ENCODE measurements at places on chromosomes 11 and 22.

- DNase-seq: no peak
These were observed 23.8 kb downstream of the FSHB start for GRCh38 chr11:30254307-30255298.

DNA sequence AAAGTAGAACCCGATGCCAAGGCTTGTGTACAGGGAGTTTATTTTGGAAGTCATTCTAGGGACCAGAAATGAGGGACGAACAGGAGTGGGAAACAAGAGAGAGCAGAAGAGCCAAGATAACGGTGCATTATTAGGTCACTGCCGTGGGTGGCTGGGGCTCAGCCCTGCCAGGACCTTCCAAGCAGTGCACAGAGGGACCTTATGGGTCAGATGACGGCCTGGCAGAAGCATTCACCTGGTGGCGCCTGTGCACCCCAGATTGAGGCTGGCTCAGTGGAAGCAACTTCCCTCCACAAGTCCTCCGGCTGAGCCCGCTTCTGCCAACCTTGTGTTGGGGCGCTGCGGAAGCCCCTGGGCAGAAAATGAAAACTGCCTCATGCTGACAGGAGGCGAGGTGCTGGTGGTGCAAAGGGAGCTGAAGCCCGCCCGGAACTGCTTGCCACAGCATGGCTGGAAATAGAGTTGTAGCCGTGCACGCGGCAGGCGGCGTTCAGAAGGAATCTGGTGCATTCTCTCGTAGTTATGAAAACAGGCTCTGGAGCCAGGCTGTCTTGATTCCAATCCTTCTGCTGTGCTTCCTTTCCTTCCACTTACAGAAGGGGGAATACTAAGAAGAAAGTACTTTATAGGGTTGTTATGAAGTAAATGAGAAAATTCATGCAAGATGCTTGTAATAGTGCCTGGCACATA lies 22.2 kb upstream of the TP53I11 start:
- no peak for DNase-seq

- no peak for DNase-seq
These were observed 134.5 kb downstream of the ADAMTS15 start for GRCh38 chr11:130582981-130583380.

DNA sequence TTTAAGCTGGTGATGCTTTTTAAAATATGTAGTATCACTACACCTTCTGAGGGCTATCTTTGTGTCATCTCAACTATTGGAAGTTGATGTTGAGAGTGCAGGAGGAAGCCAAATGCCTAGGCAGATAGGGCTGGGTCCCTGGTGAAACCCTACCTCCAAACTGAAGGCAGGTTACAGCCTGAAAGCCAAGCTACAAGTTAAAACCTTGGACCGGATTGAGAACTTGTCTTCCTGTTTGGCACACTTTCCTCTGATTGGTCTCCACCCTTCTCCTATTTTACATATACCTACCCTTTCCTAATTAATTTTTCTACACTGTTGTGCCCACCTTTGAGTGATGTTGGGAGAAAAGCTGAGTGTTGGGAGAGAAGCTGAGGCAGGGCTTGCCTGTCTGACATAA lies 287.8 kb upstream of the CNTN5 start:
- no peak for DNase-seq

DNA sequence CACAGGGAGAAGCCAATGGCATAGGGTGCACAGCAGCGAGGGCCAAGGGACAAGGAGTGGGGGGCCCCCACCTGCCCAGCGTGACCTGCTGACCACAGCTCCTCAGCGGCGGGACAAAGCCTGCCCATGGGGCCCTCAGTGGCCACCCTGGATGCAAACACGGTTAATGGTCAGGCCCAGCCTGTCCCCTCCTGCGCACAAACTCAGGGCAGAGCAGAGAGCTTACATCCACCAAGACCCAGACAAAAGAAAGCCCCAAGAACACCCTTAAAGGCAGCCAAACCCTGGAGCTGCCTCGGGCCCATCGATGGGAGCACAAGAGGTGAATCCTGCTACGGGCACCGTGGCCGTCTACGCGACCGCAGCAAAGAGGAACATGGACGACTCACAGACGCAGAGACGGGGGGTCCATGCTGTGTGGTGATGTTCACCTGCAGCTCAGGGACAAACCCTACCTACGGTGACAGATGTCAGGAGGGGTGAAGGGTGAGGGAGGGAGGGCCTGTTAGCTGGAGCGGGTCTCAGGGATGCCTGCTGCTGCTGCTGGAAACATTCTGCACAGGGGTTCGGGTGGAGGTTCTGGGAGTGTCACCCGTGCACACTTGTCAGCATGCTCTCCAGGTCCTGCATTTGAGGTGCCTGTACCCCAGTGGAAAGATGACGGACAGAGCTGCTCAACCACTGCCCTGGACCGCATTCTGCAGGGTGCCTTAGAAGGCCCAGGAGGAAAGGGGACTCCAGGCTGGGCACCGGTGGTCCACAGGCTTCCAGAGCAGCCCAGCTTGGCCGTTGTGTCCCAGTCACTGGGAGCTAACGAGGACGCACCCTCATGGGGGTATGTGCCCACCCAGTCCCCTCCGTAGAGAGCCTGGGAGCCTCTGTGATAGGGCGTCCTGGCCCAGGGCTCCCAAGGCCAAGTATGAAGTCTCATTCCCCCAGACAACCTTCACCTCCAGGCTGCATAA lies 11.6 kb downstream of the ASCL2 start:
- no peak for DNase-seq

- no peak for DNase-seq
These were observed 1.9 kb downstream of the NLRP6 start for GRCh38 chr11:279966-280705.

DNA sequence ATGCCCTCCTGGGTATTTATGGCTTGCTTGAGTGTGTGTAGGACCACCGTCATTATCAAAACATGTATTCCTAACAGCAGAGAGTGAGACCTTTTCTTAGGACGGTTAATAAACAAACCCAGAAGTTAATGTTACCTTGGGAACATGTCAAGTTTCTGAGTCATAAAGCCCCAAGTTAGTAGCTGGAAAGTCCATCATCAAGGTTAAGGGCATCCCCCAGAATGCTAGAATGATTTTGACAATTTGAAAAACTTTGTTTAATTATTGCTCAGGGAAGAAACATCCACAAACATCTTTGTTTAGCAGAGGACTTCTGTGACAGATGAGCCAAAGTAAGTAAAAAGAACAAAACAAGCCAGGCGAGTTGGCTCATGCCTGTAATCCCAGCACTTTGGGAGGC lies 20.0 kb downstream of the CAVIN3 start:
- DNase-seq: no peak

- DNase-seq: no peak
These were observed 2.9 kb upstream of the APOL3 start for GRCh38 chr22:36163497-36163896.

GRCh38 chr11:3939211-3939610 lies 83.7 kb downstream of the STIM1 start:
- no peak for DNase-seq

DNA sequence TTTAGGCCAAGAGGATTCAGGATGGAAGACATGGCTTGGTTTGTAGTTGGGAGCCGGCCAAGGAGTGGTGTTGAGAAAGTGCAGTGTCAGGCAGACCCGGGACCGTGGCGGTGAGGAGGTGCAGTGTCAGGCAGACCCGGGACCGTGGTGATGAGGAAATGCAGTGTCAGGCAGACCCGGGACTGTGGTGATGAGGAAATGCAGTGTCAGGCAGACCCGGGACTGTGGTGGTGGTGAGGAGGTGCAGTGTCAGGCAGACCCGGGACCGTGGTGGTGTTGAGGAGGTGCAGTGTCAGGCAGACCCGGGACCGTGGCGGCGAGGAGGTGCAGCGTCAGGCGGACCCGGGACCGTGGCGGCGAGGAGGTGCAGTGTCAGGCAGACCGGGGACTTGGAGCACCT lies 59.7 kb downstream of the LRP5 start:
- DNase-seq: no peak

- no peak for DNase-seq
These were observed 348.3 kb upstream of the B3GAT1 start for GRCh38 chr11:134760299-134760698.

GRCh38 chr11:107665018-107665417 lies 46.8 kb downstream of the SLN start:
- no peak for DNase-seq

- no peak for DNase-seq
These were observed 471.1 kb upstream of the KIRREL3 start for GRCh38 chr11:127471662-127472061.

GRCh38 chr22:38398609-38399461 lies 56.2 kb downstream of the KCNJ4 start:
- DNase-seq: peak; percentile 82

DNA sequence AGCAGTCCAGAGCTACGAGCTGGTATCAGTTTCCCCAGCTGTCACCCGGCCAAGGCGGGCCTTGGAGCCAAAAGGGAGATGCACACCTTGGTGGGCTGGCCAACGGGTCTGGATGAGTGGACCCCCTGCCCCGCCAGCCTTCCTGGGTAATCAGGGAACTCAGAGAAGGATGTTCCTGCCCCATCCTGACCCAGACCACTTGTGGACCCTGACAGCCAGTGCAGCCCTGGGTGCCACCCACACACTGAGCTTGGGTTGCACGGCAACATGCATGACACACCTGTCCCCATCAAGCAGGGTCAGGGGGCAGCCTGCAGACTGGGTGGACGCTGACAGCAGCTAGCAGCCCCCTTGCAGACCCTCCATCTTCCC lies 8.6 kb downstream of the SLC25A1 start:
- no peak for DNase-seq

- DNase-seq: no peak
These were observed 6.5 kb downstream of the OR52M1 start for GRCh38 chr11:4551346-4551979.

DNA sequence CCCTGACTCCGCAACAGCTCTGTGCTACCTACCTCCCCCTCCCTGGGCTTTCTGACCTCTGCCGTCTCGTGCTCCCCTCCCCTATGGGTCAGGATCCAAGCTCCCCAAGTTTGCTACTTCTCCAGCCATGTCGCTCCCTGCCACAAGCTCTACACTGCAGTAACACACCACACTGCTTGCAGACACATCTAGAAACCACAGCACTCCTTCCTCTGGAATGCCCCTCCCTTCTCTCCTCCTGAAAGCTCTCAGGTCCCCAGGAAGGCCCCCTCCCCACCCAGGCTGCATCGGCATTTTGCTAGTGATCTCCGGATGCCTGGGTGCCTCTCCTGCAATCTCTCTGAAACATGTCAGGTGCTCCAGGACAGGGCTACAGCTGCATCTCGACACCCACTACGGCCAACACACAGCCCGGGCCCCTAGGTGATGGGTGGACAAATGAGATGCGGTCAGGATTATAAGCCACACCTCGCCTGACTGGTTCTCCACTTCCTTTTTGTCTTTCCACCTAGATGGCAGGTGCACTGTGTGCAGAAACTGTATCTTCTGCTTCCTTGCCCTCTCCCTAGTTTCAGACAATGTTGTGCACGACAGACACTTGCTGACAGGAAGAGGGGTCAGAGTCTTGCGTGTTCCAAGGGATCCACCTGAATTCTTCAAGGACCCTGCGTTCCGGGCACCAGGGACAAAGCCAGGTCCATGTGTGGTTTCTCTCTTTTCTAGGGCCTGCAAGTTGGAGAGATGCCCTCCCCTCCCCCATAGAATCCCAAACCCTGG lies 22.9 kb downstream of the RPUSD4 start:
- DNase-seq: no peak

GRCh38 chr11:130208241-130209127 lies 48.9 kb downstream of the ST14 start:
- DNase-seq: no peak

GRCh38 chr11:108891143-108891542 lies 226.3 kb downstream of the DDX10 start:
- no peak for DNase-seq

DNA sequence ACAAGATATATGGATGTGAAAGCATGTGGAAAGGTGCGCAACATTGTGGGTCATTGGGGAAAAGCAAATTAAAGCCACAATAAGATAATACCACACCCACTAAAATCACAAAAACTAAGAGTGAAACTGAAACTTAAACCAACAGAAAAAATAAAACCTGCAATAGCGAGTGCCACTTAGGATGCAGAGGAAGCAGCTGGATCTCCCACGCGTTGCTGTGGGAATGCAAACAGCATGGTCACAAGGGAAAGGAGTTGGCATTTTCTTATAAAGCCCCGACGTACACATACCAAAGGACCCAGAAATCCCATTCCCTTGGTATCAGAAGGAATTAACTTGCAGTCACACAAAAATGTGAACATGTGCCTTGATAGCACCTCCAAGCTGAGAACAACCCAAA lies 712.0 kb downstream of the TBC1D22A start:
- DNase-seq: peak; percentile 30

- no peak for DNase-seq
These were observed 47.6 kb upstream of the TEAD1 start for GRCh38 chr11:12626616-12627015.

GRCh38 chr11:2826679-2827056 lies 58.9 kb downstream of the CDKN1C start:
- no peak for DNase-seq

DNA sequence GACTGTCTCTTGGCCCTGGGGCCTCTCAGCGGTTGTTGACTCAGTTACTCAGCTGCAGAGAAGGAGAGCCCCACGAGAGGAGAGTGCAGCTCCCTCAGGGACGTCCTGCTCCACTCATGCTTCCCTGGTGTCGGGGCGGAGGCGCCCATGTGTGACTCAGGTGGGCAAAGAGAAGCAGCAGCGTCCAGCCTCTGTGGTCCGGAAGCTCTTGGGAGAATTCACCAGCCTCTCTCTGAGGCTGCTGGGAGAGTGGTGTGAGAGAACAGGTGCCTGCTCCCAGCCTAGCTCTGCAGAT lies 25.7 kb downstream of the GLB1L2 start:
- DNase-seq: no peak

GRCh38 chr22:23110190-23110921 lies 31.4 kb downstream of the RSPH14 start:
- peak; percentile 90 for DNase-seq

DNA sequence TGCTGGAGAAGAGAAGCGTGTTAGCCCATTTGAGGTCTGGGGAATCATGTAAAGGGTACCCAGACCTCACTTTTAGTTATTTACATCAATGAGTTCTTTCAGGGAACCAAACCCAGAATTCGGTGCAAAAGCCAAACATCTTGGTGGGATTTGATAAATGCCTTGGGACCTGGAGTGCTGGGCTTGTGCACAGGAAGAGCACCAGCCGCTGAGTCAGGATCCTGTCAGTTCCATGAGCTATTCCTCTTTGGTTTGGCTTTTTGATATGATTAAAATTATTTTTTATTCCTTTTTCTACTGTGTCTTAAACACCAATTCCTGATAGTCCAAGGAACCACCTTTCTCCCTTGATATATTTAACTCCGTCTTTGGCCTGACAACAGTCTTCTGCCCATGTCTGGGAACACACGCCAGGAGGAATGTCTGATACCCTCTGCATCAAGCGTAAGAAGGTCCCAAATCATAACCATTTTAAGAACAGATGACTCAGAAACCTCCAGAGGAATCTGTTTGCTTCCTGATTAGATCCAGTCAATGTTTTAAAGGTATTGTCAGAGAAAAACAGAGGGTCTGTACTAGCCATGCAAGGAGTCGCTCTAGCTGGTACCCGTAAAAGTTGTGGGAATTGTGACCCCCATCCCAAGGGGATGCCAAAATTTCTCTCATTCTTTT lies 65.2 kb downstream of the ALX4 start:
- no peak for DNase-seq

- no peak for DNase-seq
These were observed 4.7 kb downstream of the ADA2 start for GRCh38 chr22:17214416-17215043.
